ENCODE measurements at places on chromosomes 7 and 10. TPM values are rescaled to one million over a fixed set of nuclear protein-coding genes. Genes with fewer than 3 reads are reported as not detected.

Gene CALD1
- 229 TPM for total RNA-seq

Gene MYH16
- 0.13 TPM for total RNA-seq

DNA sequence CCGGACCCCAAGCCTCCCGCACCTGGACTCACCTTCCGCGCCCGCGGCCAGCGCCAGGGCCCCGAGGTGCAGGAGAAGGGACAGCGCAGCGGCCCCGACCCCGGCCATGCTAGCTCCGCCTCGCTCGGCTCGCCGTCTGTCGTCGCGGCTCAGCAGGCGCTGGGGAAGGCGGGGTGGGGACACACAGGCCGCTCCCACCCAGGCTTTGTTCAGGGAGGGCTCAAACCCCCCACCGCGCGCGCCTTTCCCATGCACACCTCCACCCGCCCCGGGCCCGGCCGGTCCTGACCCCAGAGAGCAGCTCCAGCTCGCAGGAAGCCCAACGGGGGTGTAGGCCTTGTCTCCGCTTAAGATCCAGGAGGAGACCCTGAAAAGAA lies at the start of gene KCP:
KCP (minus strand) TSS at position 141 of the 377 bp plus-strand sequence; CDS start at position 108, 33 bp downstream.
- no peak for DNase-seq

- no peak for DNase-seq
Observed at GRCh38 chr7:84191261-84191660, 3.3 kb downstream of the SEMA3A start.

- DNase-seq = no peak
Observed at GRCh38 chr10:103803941-103804340, 51.4 kb downstream of the SH3PXD2A start.

DNA sequence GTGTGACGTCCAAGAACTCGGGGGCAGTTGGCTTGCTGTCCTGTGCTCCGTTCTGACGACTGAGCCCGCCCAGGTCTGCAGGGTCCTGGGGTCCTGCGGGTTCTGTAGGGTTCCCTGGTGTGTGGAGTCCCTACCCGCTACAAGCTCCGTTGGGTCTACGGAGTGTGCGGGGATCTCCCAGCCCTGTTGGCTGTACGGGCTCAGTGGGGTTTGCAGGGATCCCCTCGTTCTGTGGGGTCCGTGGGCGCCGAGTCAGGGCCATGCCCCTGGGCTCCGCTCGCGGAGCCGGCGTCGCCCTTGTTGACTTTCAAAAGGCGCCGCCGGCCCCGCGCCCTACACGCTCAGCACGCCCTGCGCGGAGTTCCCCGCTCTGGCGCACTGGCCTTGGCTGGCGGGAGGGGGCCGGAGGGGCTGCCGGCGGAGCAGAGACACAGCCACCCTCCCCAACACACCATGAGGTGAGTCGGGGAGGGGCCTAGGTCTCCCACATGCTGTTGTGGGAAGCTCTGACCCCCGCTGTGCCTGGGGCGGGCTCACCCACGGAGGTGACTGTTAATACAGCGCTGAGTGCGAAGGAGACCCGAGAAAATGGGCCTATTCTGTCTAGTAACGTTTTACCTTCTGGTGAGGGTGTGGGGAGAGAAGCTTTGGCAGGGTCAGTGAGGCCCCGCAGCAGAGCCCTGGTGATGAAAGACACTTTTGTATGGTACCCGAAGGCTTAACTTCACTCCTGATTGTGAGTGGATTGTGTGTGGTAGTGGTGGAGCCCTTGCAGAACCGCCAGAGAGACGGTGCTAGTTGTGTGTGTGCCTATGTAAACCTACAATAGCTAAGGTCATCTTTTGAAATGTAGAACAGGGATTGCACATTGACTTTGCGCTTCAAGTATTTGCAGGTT lies 8.1 kb downstream of the TASOR2 start:
- peak; percentile 48 for DNase-seq

DNA sequence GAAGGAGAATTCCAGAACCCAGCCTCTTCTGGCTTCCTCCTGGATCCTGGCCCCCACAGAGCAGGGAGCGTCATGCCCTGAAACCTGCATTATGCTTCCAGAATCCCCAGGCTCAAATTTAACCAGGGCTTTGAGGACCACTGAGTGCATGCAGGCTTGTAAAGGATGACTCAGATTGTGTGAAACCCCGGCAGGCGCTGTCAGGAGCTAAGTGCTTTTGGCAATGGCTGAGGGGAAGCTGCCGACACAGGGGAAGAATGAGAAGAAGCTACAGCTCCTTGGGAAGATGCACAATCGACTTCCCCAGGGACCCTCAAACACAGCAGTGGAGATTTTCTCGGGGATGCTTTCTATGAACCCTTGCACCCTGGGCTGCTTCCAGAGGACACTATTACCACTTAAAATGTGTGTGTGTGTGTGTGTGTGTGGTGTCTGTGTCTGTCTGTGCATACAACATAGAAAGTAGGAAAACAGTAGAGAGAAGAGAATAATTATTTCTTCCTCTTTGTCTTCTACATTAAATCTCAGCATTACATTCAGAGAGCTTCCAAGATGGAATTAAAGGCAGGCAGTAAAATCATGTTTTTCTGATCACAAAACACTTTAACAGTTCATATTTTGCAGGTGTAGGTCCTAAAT lies 183.5 kb upstream of the INHBA start:
- DNase-seq = no peak

DNA sequence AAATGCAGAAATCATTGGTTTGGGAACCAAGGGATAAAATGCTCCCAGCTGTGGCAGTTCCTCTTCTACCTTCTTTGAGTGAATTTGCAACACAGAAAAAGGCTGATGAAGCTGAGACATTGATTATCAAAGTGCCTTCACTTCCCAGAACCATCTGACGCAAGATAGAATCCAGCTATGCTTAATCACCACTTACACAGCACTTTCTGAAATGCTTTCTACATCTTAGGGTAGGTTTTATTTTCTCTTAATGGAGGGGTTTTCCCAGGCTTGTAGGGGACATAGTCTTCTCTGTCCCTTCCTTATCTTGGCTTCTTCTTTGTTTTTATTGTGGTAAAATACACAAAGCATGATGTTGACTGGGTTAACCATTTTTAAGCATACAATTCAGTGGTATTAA lies 332.6 kb upstream of the ZNF32 start:
- DNase-seq = no peak

- DNase-seq = no peak
Observed at GRCh38 chr10:13894412-13895093, 307.8 kb downstream of the PRPF18 start.

DNA sequence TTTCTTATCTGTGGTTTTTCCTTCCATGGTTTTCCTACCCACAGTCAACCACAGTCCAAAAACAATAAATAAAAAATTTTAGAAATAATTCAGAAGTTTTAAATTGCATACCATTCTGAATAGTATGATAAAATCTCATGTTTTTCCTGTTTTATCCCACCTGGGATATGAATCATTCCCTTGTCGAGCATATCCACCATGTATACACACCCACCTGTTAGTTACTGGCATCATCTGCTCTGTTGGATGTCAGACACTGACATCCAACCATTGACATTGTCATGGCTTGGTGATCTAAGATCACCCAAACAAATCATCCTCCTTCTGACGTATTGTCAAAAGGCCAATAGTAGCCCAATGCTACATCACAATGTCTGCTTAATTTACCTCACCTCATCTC lies 749.8 kb downstream of the TNS3 start:
- DNase-seq = no peak

- no peak for DNase-seq
Observed at GRCh38 chr7:83469076-83469475, 179.9 kb downstream of the SEMA3E start.

- no peak for DNase-seq
Observed at GRCh38 chr7:14600766-14601367, 301.7 kb downstream of the DGKB start.
